Activated naive CD8-positive, alpha-beta T cell treated with anti-CD3 and anti-CD28 coated beads for 36 hours (primary cell): ENCODE measurements at places on chromosomes 12 and 14. TPM values are rescaled to one million over a fixed set of nuclear protein-coding genes. Genes with fewer than 3 reads are reported as not detected.

Gene HCAR2
- total RNA-seq: not detected

DNA sequence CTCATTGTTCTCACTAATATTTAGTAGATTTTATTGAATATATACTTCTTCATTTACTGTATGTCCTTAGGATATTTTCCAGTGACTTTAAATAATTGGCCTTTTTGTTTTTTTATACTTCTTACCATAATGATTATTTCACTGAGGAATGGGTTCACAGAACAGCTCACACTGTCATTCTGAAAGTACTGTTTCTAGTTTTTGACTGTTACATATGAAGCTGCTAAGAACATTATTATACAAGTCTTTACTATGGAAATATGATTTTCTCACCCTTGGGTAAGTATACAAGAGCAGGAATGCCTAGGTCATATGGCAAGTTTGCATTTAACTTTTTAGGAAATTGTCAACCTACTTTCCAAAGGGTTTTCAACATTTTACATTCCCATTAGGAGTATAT lies 343.1 kb downstream of the CCER1 start:
- H3K4me3 ChIP-seq: no peak overlapping the region
- H3K4me1 ChIP-seq: no peaks in the 10 kb centered on the region
- no peak for DNase-seq
- H3K36me3 ChIP-seq: no peaks in the 10 kb centered on the region

DNA sequence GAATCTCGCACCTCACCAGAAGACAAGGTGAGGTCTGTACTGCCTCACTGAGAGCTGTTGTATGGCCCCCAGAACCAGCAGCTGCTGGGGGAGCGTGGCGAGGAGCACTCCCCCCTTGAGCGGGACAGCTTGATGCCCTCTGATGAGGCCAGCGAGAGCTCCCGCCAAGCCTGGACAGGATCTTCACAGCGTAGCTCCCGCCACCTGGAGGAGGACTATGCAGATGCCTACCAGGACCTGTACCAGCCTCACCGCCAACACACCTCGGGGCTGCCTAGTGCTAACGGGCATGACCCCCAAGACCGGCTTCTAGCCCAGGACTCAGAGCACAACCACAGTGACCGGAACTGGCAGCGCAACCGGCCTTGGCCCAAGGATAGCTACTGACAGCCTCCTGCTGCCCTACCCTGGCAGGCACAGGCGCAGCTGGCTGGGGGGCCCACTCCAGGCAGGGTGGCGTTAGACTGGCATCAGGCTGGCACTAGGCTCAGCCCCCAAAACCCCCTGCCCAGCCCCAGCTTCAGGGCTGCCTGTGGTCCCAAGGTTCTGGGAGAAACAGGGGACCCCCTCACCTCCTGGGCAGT lies 9.3 kb downstream of the CACNB3 start:
- H3K4me1 ChIP-seq: no peaks in the 10 kb centered on the region
- DNase-seq: no peak
- H3K4me3 ChIP-seq: no peak overlapping the region
- peaks cover 7% of the 10 kb centered on the region for H3K36me3 ChIP-seq
- H3K27me3 ChIP-seq: no peaks in the 10 kb centered on the region
- H3K27ac ChIP-seq: no peak overlapping the region

- peaks cover 41% of the 10 kb centered on the region for H3K4me1 ChIP-seq
- H3K4me3 ChIP-seq: no peak within 1 kb of the TSS
- H3K27ac ChIP-seq: peak within 1 kb of the TSS; percentile 89
These were observed at the start of gene KRT79 for GRCh38 chr12:52833922-52834726. Gene KRT79 (minus strand): TSS chr12:52834311. CDS start chr12:52834260, 51 bp downstream.

- no peaks in the 10 kb centered on the region for H3K27me3 ChIP-seq
- no peaks in the 10 kb centered on the region for H3K36me3 ChIP-seq
- H3K27ac ChIP-seq: peak overlapping the region; percentile 0
- no peak for DNase-seq
These were observed 9.1 kb downstream of the GSG1 start for GRCh38 chr12:13094367-13094766.

Gene ALKBH2
- total RNA-seq: 46.3 TPM

DNA sequence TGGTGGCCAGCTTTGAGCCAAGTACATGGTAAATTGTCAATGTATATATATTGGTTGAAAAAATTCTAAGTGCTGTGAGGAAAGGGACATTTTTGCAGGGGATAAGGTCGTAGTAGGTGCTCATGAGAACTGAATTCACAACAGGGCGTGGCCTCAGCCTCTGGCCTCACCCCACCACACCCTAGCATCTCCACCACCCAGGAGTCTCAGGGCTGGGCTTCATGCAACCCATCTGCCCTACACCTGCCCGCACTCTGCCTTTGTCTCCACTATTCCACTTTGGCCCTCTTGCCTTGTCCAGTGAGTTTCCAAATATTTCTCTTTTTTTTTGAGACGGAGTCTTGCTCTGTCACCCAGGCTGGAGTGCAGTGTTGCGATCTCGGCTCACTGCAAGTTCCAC lies 22.1 kb upstream of the AQP2 start:
- no peaks in the 10 kb centered on the region for H3K36me3 ChIP-seq
- no peak overlapping the region for H3K4me3 ChIP-seq

DNA sequence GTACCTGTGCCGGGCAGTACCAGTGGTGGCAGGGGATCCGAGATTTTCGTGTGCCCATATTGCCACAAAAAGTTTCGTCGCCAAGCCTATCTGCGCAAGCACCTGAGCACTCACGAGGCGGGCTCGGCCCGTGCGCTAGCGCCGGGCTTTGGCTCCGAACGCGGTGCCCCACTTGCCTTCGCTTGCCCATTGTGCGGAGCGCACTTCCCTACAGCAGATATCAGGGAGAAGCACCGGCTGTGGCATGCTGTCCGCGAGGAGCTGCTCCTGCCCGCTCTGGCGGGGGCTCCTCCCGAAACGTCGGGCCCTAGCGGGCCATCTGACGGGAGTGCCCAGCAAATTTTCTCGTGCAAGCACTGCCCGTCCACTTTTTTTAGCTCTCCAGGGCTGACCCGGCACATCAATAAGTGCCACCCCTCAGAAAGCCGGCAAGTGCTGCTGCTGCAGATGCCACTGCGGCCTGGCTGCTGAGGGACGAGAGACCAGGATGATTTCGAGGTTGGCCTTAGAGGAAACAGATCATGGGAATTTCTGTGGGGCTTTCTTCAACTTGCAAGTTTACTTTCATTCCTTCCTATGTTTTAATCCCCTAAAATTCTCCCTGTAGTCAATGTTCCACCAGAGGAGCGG lies 1.6 kb downstream of the INSM2 start:
- H3K27ac ChIP-seq: no peak overlapping the region
- no peak for DNase-seq
- H3K36me3 ChIP-seq: peaks cover 2% of the 10 kb centered on the region
- peaks cover 53% of the 10 kb centered on the region for H3K27me3 ChIP-seq

- no peak for DNase-seq
- H3K4me1 ChIP-seq: peaks cover 15% of the 10 kb centered on the region
- no peak overlapping the region for H3K27ac ChIP-seq
- H3K27me3 ChIP-seq: peaks cover 3% of the 10 kb centered on the region
These were observed 391.9 kb upstream of the ATP2B1 start for GRCh38 chr12:90100579-90100978.

Gene LUM
- not detected for total RNA-seq

GRCh38 chr14:22463763-22464173 lies 125.3 kb downstream of the DAD1 start:
- H3K27ac ChIP-seq: no peak overlapping the region
- H3K4me3 ChIP-seq: no peak overlapping the region
- no peaks in the 10 kb centered on the region for H3K4me1 ChIP-seq
- H3K27me3 ChIP-seq: no peaks in the 10 kb centered on the region
- DNase-seq: no peak

Gene FAM90A1
- 0.40 TPM for total RNA-seq

- no peak for DNase-seq
- H3K4me1 ChIP-seq: no peaks in the 10 kb centered on the region
- no peaks in the 10 kb centered on the region for H3K36me3 ChIP-seq
- no peaks in the 10 kb centered on the region for H3K27me3 ChIP-seq
- H3K4me3 ChIP-seq: no peak overlapping the region
These were observed 153.8 kb downstream of the PELI2 start for GRCh38 chr14:56271970-56272369.

- no peak for DNase-seq
- peaks cover 16% of the 10 kb centered on the region for H3K4me1 ChIP-seq
- no peak overlapping the region for H3K27ac ChIP-seq
- peaks cover 4% of the 10 kb centered on the region for H3K27me3 ChIP-seq
- H3K36me3 ChIP-seq: no peaks in the 10 kb centered on the region
These were observed 1.1 kb downstream of the LRP1 start for GRCh38 chr12:57129321-57129842.

DNA sequence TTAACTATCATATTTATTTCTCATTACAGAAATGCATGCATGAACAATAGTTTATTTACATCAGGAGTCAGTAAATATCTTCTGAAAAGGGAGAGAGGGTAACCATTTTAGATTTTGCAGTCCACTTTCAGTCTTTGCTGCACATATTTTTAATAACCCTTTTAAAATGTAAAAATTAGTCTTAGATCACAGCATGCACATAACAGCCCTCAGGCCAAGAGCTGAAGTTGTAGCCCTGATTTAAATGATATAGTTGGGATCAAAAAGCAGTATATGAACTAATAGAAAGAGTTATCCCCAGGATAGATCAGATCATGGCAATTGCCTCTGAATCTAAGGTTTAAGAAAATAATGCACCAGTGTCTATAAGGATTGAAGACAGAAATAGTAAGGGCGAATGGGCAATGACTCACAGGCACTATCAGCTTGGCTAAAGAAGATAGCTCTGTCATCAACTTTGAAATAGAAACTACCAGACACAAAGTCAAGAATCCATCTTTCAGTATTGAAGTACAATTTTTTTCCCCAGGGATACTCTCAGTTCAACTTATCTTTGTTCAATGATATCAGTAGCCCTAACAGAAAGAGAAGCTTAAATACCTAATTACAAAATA lies 13.1 kb upstream of the CLEC7A start:
- no peak overlapping the region for H3K4me3 ChIP-seq
- H3K36me3 ChIP-seq: no peaks in the 10 kb centered on the region
- peaks cover 5% of the 10 kb centered on the region for H3K4me1 ChIP-seq
- H3K27ac ChIP-seq: no peak overlapping the region
